ENCODE measurements at places on chromosomes 6 and 20.
A peak's percentile ranks its signal among the peaks of the same experiment; 100 is the strongest.

DNA sequence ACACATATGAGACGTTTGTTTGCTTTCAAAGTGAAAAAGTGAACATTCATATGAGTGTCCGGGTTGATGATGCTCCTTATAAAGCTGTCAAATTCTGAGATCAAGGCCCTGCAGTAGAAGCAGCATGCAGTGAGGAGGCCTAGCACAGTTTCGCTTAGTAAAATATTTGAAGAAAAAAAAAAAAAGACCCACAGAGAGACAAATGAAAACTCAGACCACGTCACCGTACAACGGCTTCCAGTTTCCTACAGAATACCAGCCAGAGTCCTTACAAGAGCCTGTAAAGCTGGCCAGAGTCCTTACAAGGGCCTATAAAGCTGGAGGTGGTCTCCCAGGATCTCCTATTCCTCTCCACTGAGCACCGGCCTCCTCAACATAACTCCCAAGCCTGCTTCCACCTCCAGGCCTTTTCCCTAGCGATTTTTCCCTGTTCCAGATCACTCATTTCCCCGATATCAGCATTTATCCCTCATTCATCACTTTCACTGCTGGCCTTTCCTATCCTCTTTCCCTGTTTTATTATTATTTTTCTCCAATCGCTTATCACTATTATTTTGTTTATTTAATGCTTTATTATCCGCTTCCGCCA lies 1.5 kb upstream of the HMGN4 start:
- peak; percentile 39 for DNase-seq

DNA sequence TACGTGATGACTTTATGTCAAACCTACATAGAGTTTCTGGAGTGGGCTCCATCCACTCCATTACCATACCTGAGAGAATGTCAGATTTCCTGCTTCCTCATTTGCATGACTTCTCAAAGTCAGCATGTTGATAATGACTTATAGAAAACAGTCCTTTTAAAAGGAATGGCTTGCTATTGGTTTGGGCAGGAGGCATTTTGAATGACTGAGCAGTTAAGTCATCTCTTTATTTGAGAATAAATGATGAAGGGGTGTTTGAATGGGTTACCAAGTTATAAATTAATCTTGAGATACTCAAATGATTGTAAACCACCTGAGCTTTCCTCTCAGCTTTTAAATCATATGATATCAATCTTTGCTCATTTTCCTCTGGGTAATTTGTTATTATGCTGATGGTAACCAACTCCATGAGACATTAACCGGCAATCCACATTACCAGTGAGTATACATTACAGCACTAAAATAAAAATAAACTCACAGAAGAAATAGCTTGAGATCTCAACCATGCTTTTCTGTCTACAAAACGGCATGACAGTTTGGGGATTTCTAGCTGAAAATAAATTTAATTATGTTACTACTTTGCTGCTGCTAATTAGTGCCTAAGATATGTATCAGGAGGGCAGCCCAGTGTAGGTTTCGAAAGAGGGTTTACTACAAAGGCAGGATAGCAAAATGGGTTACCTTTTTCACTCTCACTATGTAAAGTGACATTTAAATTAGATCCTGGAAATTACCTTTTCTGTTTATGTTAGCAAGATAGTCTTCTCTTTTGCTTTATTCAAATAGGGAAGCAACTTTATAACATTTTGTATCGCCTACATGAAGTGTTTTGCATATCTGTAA lies 78.8 kb downstream of the RPS12 start:
- no peak for DNase-seq

DNA sequence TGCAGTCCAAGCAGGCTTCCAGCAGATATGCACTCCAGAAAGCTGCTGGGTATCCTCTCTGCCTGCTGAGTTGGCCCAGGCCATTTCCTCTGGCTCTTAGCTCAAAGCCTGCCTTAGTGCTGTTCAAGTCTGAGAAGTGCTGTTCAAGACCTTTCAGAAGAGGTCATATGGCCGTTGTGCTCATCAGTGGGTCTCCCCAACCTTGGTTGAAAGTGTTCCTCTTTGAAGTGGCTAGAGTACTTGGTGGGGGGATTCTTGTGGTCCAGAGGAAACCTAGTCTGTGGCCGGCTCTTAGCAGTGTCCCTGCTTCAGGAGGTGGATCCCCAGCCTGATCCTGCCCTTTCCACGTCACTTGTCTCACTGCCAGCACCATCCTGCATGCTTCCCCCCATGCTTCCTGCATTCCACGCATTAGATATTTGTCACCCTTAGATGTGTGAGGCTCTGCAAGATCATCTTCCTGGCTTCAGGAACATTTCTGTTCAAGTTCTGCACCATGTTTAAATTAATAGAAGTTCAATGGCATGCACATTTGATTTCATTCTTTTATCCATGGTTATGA lies 105.0 kb downstream of the FIG4 start:
- DNase-seq, result no peak

- no peak for DNase-seq
These were observed 352.0 kb upstream of the MARCKS start for GRCh38 chr6:113505084-113505699.

- no peak for DNase-seq
These were observed 31.9 kb downstream of the NUDT3 start for GRCh38 chr6:34360556-34360955.

DNA sequence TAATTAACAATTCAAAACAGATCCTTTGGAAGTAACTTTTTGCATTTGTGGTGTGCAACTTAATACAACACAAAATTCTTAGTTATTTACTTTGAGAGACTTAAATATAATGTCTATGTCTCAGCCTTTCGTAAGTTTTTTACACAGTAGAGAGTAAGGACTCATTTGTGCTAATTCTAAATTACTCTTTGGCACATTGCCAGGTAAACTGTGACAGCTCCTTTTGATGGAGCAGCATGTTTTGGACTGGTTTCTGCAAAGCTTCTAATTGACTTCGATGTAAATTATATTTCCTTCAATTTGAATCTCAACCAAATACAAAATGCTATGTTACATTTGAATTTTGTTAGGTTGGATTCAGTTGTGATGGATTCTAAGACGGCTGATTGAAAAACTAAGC lies 450.7 kb upstream of the OPRM1 start:
- no peak for DNase-seq

Data from foreskin keratinocyte (primary cell).